Esophagus muscularis mucosa (tissue), 4 donors: ENCODE measurements at places on chromosomes 3 and 15. TPM values are rescaled to one million over a fixed set of nuclear protein-coding genes. Genes with fewer than 3 reads are reported as not detected.

Gene ALDH1A3
- 46.1 TPM for total RNA-seq

DNA sequence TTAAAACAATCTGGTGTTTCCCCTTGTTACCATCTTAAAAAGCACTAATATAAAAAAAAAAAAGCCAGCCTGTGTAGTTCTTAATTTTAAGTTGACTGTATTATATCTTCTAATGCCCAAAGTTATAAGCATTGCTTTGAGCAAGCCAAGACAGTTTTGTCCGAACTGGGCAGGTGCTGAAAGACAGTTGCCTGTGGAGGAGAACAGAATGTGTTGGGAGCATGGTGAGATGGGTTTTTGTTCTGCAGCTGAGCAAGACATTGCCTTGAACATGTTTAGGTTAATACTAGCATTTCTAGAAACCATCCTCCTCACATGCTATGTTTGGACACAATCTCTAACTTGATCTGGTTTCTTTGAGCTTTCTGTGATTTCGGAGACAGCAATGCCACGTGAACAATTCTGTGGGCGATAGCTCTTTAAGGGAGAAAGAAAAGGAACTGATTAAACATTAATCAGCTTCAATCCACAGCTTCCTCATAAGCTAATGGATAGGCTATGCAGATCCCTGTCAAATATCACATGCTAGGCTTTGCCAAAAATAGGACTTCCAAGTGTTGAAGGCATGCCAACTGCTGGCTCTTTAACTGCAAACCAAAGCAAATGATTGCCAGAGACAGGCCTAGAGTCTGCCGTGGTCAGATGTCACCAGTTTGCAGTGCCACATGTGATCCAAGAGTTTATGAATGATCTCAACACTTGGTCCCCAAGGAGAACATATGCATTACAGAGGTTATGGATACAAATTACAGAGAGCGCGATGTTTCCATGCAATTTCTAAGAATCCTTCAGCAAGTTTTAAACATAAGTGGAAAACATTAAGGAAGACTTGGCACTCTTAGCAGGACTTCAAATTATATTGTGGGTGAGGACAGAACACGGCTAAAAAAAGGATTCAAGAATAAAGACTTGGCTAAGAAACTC lies 428.1 kb downstream of the ROBO2 start:
- H3K36me3 ChIP-seq, result no peaks in the 10 kb centered on the region
- no peak overlapping the region for H3K27ac ChIP-seq
- peaks cover 8% of the 10 kb centered on the region for H3K4me1 ChIP-seq

DNA sequence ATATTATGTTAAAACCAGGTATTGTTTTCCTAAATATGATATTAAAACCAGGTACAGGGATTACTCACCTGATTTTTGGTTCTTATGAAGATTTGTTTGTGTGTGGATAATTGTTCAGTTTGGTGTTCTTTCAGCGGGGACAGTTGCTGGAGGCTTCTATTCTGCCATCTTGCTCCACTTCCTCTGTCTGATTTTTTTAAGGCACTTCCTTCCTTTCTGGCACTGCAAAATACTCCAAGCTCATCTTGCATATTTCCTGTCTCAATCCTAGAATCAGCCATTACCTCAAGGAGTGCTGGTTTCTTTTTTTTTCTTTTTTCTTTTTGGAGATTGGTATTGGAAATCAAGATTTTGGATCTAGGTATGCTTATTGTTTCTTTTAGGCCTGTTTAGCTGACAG lies 229.9 kb downstream of the SV2B start:
- no peaks in the 10 kb centered on the region for H3K36me3 ChIP-seq
- no peaks in the 10 kb centered on the region for H3K4me1 ChIP-seq
- DNase-seq, result no peak

- H3K4me1 ChIP-seq, result peaks cover 36% of the 10 kb centered on the region
- peaks cover 5% of the 10 kb centered on the region for H3K36me3 ChIP-seq
- peak; percentile 94 for DNase-seq
- peak overlapping the region; percentile 68 for H3K4me3 ChIP-seq
These were observed 3.6 kb downstream of the GALNT15 start for GRCh38 chr3:16177962-16178627.

DNA sequence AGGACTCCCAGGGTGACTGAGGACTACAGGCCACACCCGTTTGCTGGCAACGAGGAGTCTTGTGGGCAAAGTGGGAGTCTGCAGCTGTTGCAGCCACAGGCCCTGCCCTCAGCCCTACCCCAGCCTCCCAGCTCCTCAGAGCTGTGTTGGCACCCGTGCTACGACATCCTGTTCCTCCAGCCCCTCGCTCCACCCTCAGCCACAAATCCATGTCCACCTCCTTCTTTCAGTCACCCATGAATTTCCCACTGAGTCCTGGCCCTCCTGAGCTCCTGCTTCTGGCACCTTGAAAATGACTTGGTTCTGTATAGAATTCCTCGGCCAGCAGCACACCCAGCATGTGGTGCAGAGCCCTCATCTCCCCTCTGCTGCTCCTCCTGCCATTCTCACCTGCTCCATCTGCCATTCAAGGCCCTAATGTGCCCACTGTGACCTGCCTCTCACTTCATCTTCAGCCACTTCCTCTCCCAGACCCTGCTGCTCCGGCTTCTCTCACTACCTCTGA lies 20.9 kb upstream of the VILL start:
- peaks cover 16% of the 10 kb centered on the region for H3K4me1 ChIP-seq
- H3K27me3 ChIP-seq, result no peaks in the 10 kb centered on the region
- H3K27ac ChIP-seq, result no peak overlapping the region
- no peak for DNase-seq
- H3K4me3 ChIP-seq, result no peak overlapping the region
